Small intestine (tissue), 16 donors: ENCODE measurements at places on chromosomes 6 and 20. TPM values are rescaled to one million over a fixed set of nuclear protein-coding genes. Genes with fewer than 3 reads are reported as not detected.

C6orf163 gene
- polyA plus RNA-seq: 2.5 TPM

CST3 gene
- 443 TPM for polyA plus RNA-seq

C6orf15 gene
- polyA plus RNA-seq: not detected

RNF217 gene
- 17.7 TPM for polyA plus RNA-seq
